Activated CD4-positive, alpha-beta T cell treated with anti-CD3 and anti-CD28 coated beads, Interleukin-2, Interleukin-4, amounts not matched to agents 100 ng/mL and 50 ng/mL, durations not matched to agents 16 hours and 8 hours (primary cell): ENCODE measurements at places on chromosomes 7 and 10.

- no peak for DNase-seq
These were observed 78.1 kb upstream of the PRR15 start for GRCh38 chr7:29485339-29486190.

GRCh38 chr7:138945821-138946220, 35.4 kb downstream of the KIAA1549 start:
- DNase-seq, result no peak

GRCh38 chr10:78354101-78354500, 320.4 kb downstream of the RPS24 start:
- no peak for DNase-seq

GRCh38 chr7:16838386-16838785, 33.6 kb upstream of the AGR2 start:
- no peak for DNase-seq

DNA sequence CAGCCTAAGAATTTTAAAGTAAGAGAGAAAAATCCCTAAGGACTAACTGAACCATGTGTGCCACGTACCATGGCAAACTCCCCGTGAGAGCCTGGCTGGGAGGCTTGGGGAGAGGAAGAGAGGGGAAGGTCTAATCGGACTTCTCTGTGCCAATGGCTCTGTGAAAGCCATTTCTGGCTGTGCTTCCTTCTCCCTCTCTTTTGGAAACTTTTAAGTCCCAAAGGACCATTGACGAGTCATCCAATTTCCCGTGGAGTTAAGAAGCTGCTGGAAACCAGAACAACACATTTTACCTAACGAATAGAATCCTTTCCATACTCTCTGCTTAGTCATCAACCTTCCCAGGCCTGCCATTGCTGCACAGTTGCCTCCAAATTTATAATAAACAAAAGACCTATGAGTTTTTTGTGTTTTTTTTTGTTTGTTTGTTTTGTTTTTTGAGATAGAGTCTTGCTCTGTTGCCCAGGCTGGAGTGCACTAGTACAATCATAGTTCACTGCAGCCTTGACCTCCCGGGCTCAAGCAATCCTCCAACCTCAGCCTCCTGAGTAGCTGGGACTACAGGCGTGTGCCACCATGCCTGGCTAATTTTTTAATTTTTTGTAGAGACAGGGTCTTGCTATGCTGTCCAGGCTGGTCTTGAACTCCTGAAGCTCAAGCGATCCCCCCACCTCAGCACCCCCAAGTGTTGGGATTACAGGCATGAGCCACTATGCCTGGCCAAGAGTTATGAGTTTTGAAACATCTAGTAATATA, 13.2 kb downstream of the LAMB1 start:
- DNase-seq, result no peak

GRCh38 chr7:98286701-98287485, 5.4 kb downstream of the BRI3 start:
- DNase-seq, result no peak

DNA sequence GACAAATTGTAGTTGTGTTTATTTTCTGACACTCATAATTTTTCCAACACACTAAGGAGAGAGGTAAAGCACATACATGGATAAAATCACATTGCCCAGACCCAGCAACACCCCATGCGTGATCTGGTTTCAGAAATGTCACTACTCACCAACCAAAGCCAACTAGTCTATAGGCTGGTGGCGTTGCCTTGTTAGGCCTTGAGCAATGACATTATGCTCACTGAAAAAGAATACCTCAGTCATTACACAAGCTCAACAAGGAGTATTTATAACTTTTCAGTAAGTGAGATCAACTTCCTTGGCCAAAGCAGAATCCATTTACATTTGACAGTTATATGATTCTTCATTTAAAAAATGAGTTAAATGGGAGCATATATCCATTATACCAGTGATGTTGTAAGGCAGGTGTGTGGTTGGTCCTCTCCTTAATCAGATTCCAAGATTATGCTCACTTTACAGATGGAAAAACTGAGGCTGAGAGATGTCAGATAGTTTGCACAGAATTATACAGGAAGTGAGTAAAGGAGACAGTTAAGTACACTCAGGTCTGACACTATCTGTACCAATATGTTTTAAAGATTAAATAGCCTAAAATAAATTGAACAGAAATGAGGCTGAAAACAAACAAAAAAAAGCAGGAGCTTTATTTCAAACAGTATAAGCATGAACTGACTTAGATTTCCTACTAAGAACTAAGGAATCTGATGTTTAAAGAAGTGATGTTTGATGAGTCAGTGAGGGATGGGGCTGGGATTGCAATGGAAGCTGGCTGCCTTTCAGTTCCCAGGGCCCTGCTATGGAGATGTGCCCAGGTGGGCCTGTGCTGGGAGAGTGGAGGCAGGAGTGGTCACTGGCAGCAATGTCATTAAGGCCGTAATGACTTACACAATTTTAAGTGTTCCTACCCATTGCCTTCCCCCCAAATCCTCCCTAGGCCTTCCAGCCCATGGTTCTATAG, 118.3 kb downstream of the RAPGEF5 start:
- DNase-seq, result no peak

GRCh38 chr7:102306916-102307677, 20.4 kb downstream of the SH2B2 start:
- peak; percentile 65 for DNase-seq

GRCh38 chr10:115653473-115653872, 560.3 kb downstream of the ATRNL1 start:
- DNase-seq, result no peak

DNA sequence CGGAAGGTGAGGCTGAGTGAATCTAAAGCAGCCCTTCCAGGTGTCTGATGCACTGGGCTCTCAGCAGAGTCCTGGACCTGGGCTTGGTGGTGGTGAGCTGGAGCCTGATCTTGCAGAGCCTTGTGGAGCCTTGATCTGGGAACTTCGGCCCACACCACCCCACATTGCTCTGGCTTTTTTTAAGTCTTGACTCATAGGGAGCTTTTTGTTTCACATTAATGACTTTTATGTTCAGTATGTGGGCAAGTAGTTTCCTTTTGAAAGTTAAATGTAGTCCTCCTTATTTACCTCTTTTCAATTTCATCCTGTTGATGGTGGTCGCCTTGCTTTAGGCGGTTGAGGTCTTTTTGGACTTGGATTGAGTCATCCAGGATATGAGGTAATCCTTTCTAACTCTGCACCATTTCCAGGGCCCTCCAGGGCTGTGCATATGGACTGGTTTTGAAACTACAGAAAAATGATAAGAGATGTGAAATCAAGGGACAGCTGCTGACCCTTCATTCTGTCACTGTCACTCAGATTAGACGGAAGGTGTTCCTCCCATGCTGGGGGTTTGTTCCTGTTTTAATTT, 2.9 kb upstream of the NRAP start:
- DNase-seq, result peak; percentile 60

GRCh38 chr10:89580243-89580642, 44.8 kb upstream of the SLC16A12 start:
- DNase-seq, result no peak

DNA sequence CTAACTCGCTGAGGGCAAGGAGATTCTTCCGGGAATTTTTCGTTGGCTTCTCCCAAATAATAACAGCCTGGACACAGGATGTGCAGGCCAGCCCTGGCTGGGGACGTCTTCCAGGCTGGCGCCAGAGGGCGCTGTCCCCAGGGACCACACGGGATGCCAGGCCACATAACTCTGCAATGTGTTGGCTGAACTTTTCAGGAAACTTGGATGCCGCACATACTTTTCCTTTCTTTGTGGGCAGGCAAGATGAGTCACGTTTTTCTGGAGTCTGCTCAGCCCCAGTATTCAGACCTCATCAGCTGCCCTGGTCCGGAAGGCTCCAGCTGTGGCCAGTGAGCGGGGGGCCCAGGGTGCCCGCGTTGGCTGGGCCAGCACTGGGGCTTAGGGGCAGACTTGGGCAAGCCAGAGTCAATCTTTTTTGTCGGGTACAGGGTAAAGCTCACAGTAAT, 122.7 kb downstream of the PRKAG2 start:
- DNase-seq, result peak; percentile 17

DNA sequence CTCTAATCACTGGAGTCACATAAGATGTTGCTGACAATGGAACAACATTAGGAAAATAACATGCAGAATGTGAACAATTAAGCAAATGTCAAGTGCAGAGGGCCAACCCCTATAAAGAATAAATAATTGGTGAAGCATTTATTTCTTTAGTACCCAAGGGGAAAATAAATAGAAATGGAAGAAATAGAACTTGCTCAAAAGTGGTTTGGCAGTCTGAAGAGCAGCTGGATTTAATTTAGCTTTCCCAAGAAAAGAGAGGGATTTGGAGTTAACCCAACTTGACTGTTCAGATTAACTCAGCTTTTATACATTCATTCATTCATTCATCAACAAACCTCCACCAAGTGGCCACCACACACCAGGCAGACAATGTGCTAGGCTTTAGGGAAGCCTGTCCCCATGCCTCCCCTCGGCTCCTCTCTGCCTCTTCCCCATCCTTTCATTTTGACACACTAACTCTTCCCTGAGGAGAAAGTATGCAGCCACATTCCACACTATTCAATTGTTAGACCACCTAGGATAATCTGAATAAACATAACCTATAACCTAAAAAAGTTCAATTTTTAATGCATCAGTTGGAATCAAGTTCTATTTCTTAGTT, 295.5 kb downstream of the AHR start:
- DNase-seq, result no peak

DNA sequence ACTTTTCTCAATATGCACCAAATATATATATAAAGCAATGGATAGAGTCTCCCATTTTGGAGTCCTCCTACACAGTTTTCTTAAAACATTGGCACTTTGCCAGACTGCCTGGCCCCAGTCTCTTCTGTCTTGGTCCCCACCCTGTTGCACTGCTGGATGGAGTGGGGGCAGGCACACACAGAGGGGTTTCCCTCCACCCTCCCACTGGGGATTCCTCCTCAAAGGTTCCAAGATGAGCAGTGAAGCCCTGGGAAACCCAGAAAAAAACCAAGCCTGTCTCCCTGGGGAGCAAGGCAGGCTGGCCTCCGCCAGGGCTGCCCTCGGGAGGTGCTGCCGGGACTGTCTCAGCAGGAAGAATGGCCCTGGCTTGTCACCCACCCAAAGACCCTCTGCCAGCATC, 68.0 kb downstream of the SH3PXD2A start:
- no peak for DNase-seq

- no peak for DNase-seq
These were observed 141.5 kb upstream of the NPVF start for GRCh38 chr7:25369786-25370185.

DNA sequence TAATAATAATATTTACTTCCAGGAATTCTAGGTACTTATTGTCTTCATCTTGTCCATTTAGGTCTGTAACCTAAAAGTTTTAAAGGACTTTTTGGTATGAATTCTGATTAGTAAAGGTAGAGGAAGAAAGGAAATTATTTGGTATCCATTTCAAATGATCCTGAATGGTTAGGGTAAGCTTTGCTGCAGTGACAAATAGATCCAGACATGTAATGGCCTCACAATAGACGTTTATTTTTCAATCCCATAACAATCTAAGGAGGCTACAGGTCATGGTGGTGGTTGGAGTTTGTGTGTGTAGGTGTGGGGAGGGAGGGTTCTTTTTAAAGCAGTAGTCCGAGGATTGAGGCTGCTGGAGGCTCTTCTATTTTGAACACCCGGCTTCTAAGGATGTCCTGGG, 5.3 kb downstream of the FBH1 start:
- no peak for DNase-seq

DNA sequence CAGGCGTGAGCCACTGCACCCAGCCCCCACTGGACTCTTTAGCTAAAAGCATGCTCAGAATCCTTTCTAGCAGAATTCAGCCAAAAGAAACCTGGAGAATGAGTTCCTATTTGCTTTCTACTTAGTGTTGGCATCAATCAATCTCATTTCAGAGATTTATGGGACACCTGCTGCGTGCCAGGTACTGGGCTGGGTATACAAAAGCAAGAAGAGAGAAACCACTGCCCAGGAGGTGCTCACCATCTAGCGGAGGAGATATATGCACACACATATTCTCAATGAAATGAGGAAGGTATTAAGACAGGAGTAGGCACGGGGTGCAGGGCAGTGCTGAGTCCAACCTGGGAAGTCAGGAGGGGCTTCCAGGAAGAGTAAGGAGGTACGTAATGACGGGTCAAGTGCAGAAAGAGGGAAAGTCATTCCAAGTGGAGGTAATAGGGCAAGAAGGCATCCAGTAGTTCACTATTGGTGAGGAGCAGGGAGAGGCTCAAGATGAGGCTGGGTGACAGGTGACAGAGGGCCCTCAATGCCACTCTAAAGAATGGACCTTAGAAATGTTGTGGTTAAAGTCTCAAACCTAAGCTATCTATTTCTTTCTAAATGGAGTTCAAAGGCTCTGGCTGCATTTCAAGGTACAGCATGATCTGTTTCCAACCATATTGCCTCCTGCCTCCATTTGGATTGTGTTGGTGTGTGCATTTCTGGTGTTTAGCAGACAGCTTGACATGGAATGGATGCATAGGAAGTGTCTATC, 22.1 kb downstream of the ABLIM1 start:
- DNase-seq, result no peak

- DNase-seq, result no peak
These were observed 22.3 kb upstream of the C10orf95 start for GRCh38 chr10:102473445-102474331.

- DNase-seq, result peak; percentile 71
These were observed 98.0 kb upstream of the ANLN start for GRCh38 chr7:36291387-36292316.

- DNase-seq, result no peak
These were observed 86.6 kb upstream of the LEP start for GRCh38 chr7:128154504-128154903.

DNA sequence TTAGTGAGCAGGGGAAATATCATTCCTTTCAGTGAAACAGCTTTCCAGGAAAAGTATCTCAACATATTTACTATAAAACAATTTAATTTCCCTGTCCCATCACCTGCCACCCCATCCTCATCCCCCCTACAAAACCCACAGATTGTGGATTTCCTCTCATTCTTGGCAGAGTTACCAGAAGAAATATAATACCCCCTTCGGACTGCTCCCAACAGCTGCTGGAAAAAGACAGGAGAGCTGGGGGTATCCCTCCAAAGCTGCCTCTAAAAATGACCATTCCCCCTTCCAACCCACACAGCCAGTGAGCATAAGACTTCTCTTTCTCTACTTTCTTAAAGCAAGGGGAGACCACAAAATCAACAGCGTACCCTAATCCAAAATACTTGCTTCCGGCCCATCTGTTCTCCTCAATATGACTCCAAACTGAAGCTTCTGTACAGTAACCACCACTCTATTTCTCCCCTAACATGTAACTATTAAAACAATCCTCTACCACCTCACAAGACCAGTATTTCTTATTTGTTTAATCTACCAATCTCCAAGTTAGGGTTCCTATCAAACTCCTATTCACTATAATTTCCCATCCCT, 7.8 kb downstream of the FBXW4 start:
- no peak for DNase-seq

DNA sequence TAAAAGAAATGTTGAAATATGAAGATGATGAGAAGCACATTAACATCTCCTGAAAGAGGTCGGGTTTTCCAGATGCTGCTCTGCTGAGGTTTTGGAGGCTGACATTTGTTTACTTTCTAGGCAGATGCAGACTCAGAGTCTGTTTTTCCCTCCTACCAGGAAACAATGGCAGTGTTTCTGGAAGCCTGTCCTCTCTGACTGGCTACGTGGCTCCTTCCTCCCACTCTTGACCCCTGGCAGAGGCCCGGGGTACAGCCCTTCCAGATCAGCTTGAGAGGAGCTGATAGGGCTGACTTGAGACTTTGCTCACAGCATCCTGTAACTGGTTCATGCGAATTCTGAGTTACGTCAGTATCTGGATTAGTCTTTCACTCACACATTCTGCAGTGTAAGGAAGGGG, 41.1 kb upstream of the IL15RA start:
- no peak for DNase-seq

- no peak for DNase-seq
These were observed 90.8 kb downstream of the ZMYND11 start for GRCh38 chr10:226018-226417.

GRCh38 chr7:39527296-39527695, 38.9 kb upstream of the YAE1 start:
- DNase-seq, result no peak
